Smooth muscle cell of the brain vasculature (primary cell): ENCODE measurements at places on chromosomes 3 and 15.

DNA sequence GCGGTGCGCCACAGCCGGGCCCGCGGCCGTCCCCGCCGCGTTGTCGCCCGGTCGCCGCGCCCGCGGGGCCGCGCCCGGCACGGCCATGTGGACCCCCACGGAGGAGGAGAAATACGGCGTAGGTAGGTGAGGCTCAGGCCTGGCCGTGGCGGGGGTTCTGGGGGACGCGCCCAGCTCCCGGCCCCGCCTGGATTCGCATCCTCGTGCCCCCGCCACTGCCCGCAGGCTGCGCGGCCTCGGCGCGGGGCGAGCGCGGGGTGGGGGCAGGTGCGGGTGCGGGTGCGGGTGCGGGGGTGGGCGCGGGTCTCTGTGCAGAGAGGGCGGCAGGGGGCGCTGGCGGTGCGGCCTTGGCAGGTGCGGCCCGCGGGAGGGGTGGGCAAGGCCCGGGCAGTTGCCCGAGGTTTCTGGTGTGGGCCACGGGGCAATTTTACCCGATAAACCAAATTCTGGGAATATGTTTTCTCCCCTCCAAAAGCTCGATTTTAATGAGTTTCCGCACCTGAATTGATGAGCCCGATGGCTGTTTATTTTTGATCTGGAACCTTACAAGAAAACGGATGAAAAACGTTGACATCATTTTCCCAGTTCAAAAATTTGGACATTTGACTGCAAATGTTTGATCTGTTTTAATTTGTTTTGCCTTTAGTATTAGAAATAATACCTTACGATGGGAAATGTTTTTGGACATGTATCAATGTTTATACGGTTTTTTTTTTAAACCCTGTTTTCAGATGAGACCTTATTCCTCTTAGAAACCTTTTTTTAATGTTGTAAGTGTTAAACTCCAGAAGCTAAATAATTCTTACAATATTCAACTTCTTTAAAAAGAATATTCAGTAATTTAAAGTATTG lies 678 bp downstream of the DOCK3 start:
- DNase-seq = no peak

- DNase-seq = no peak
Observed at GRCh38 chr3:171295484-171296373, 164.5 kb downstream of the TNIK start.

DNA sequence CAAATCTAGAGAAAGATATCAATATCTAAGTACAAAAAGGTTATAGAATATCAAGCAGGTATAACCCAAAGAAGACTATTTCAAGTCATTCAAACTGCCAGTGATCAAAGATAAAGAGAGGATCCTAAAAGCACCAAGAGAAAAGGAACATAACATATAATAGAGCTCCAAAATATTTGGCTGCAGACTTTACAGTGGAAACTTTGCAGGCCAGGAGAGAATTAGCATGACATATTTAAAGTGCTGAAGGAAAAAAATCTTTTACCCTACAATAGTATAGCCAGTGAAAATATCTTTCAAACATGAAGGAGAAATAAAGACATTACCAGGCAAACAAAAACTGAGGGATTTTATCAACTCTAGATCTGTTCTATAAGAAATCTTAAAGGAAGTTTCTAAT lies 254.3 kb upstream of the ARHGEF26 start:
- no peak for DNase-seq

DNA sequence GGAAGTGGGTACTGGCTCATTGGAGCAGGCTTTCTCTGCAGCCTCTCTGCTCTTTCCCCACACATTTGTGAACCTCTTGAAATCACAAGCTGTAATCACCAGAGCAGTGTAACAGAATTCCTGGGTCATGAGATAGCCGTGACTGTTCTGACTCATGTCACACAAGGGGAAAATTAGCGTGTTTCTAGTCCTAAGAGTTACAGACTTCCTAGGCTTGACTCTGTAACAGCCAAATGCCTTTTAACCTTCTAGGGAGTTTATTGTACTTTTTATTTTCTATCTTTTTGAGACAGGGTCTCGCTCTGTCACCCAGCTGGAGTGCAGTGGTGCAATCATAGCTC lies 54.7 kb upstream of the TRAK1 start:
- DNase-seq = no peak

- DNase-seq = no peak
Observed at GRCh38 chr3:176505878-176506621, 691.2 kb downstream of the TBL1XR1 start.

DNA sequence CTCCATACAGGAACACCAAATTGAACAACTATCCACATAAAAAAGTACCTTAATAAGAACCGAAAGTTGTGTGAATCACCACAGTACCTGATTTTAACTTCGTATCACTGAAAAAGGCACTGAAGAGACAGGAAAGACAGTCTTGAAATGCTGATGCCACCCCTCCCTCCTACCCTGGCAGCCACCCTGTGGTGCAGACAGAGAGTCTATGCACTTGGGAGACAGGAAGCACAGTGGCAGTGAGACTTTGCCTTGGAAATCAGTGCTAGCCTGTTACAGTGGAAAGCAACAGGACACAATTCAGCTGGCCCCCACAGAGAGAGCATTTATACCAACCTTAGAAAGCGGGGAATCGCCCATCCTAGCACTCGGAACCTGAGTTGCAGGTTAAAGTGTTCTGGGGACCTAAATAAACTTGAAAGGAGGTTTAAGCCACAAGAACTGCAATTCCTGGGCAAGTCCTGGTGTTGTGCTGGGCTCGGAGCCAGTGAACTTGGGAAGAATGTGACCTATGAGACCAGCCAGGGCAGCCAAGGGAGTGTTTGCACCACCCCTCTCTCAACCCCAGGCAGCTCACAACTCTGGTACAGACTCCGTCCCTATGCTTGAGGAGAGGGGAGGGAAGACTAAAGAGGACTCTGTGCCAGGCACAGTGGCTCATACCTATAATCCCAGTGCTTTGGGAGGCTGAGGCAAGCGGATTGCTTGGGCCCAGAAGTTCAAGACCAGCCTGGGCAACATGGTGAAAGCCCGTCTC lies 240.1 kb downstream of the ISL2 start:
- peak; percentile 40 for DNase-seq

DNA sequence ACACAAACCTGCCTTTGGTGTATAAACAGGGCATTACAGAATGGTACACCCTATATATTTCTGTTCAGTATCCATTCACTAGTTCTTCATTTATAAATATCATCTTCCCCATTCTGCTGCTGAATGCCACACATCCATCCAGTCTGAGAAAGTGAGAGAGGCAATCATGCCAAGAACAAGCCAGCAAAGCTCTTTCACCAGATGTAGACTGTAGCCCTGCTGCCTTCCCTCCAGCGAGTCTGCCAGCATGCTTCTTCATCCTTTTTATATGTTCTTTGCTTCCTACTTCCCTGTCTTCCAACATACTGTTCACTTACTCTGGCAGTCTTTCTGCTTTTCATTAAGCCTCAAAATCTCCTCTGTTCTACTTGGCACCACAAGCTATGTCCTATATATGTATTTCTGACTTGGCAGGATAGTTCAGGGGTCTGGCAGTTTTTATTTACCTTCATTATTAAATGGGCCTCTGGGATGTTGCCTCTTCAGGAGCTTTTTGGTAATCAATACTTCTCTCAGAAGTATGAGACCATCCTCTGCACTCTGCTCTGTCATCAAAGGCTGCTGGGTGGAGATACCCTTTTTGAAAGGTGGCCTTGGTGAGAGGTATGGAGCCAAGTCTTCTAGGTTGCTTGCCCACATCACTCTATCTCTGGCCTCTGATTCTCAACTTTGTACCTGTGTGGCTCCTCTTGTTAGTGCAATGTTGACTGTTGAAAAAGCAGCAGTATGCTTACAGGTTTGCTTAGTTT lies 48.6 kb downstream of the CHP1 start:
- DNase-seq = no peak

- DNase-seq = no peak
Observed at GRCh38 chr3:57903124-57903890, 104.9 kb upstream of the FLNB start.

- no peak for DNase-seq
Observed at GRCh38 chr15:43105077-43105736, 631 bp downstream of the UBR1 start.
